ENCODE measurements at places on chromosomes 3 and 15. TPM values are rescaled to one million over a fixed set of nuclear protein-coding genes. Genes with fewer than 3 reads are reported as not detected.

Gene OXTR
- 3.0 TPM for total RNA-seq

Gene BFSP2
- total RNA-seq = not detected

Gene VPS8
- total RNA-seq = 164 TPM

Gene ZBTB20
- total RNA-seq = 61.1 TPM

Gene CISH
- total RNA-seq = 0.46 TPM

Gene ZNF662
- total RNA-seq = 16.6 TPM

Gene ASB14
- total RNA-seq = 0.69 TPM

Gene ZNF619
- total RNA-seq = 6.2 TPM

Gene DPH3
- total RNA-seq = 37.1 TPM

Gene C3orf70
- total RNA-seq = 54.9 TPM

Gene PPP2R3A
- 26.1 TPM for total RNA-seq

Gene NOX5
- total RNA-seq = 0.23 TPM

Gene CKMT1A
- total RNA-seq = 19.6 TPM

Gene CHRD
- 6.0 TPM for total RNA-seq

Gene DUOXA2
- total RNA-seq = not detected

Gene TRAT1
- total RNA-seq = not detected

Gene ZNF80
- total RNA-seq = 0.23 TPM

Gene OSTN
- total RNA-seq = 0.92 TPM

Measured in diencephalon (tissue), 1 donor.